ENCODE measurements at places on chromosomes 5 and 9.
A peak's percentile ranks its signal among the peaks of the same experiment; 100 is the strongest.

DNA sequence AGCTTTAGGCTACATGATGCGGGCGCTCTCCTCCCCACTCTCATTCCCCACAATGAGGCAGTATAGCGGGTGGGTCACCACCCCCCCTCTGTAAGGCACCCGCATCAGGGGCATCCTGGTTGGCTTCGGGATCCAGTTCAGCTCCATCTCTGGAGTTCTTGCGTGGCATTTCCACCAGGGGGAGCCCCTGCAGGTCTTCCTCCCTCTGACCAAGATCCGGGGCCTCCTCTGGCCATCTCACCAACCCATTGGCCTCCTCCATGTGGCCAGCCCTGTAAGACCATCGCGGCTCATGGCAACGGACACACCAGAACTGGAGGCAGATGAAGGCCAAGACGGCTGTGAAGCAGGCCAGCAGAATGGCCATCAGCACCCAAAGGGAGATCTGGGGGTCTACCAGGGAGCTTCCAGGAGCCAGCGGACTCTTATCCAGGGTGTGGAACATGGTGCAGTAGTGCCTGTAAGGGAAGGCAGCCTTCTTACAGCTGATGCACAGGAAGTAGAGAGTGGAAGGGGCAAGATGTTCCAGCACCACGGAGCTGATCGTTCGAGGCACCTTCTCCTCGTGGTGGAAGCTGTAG lies 77.0 kb downstream of the CYFIP2 start:
- peak; percentile 60 for DNase-seq

- DNase-seq: no peak
These were observed 68.2 kb upstream of the HRH2 start for GRCh38 chr5:175589714-175590113.

GRCh38 chr5:87242242-87242641 lies 25.4 kb upstream of the RASA1 start:
- DNase-seq: no peak

DNA sequence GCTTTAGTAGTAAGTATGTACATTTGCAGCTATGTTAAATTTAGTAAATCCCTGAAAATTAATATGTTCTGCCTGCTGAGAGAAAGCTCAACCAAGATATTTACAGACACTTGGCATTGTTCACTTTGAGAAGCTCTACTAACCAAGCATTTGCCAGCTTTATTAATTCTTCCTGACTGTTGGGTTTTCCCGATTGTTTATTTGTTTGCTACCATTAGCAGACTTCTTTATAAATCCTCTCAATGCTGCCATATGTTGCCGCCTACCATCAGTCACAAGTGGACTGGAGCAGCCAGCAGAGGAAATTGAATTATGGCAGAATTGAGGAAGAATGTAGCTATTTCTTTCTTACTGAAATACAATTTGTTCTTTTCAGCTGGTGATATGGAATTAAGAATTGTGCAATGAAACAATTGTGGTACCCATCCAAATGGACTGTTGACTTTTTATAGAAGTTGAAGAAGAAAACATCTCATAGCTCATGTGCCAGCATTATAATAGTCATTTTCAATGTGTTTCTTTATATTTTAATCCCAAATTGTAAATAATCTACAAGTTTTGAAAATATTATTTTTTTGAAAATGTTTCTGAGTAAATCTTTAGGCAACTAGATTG lies 588.7 kb upstream of the CDH6 start:
- DNase-seq: no peak

- DNase-seq: no peak
These were observed 66.0 kb downstream of the HMCN2 start for GRCh38 chr9:130331573-130331972.

GRCh38 chr5:537621-538071 lies 13.4 kb upstream of the SLC9A3 start:
- no peak for DNase-seq

GRCh38 chr9:110143950-110144545 lies 63.9 kb downstream of the C9orf152 start:
- no peak for DNase-seq
